Hematopoietic multipotent progenitor cell treated with erythropoietin and hydrocortisone succinate and interleukin-3 and kit ligand, for 15 days (in vitro differentiated cells): ENCODE measurements at places on chromosomes 5 and 9.

DNA sequence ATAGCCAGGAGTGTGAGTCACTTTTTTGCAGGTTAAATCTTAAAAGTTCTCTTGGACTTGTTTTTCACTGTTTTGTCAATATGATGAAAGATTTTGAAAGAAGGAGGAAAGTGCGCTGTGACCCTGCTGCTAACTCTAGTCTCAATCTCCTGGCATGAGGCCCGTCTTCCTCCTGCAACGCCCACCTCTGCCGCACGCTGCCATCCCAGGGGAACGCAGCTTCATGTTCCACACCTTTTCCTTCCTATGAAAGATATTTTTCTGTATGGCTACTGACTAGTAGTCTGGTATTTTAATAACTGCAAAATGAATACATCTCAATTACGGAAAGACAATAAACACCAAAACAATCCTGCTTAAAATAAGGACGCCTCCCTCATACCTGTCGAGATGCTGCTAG is 8.3 kb downstream of the PPIC start:
- no peak for DNase-seq

DNA sequence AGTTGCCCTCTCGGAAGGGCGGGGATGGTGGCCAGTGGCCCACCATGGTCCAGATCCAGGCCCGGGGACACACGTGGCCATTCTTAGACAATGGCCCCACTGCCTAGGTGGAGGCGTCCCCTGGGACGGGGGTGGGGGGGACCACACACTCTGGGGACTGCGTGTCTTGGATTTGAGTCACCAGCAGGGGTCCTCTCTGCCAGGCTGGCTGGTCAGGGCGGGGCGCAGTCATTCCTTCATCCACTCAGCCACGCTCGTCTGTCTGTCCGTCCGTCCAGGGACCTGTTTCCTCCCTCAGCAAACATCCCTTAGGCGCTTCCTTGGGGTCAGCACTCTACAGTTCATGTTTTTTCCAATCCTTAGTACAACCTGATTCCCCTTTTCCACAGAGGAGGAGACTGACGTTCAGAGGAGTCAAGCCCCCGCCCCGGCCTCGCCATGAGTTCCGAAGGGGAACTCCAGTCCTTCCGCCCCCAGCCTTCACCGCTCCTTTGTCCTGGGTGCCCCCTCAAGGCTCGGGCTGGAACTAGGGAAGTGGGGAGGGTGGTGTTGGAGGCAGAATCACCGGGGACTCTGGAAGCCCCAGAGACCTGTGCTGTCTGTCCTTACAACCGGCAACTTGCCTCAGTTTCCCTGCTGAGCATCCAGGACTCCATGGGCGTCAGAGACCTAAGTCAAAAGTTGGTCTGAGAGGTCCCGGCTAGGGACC is 276.6 kb upstream of the MVB12B start:
- no peak for DNase-seq

DNA sequence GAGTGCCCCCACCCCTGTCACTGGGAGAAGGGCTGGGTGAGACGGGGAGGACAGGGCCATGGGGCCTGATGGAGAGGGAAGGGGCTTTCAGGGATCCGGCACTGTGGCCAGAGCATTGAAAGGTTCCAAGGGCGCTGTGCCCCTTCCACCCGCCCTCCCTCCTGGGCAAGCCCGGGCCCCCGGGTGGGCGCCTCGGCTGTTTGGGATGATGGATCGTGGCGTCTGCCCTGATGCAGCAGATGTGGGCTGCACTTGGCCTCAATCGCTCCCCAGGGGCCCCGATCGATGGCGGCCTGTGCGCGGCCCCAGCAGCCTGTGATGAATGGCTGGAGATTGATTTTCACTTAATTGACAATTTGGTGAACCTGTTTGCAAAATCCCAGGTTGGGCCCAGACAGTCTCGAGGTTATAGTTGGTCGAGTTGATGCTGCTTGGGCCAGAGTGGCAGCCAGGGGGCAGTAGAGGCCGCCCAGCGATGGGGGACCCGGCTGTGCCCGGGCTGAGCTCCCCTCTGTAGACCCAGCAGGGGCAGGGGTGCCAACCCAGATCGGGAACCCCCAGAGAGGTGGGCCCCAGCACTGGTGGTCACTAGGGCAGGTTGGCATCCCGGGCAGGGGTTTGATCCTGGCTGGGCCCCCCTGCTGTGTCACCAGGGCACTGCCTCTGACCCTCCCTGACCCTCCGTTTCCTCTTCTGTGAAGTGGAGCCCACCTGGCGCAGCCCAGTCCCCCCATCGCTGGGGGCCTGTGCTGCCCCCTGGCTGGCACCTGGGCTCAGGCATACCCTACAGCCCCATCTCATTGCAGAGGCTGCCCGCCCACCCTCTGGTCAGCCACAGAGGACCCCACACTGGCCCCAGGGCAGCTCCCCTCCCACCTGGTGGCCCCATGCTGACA is 34.7 kb downstream of the LHX3 start:
- peak; percentile 69 for DNase-seq

- no peak for DNase-seq
Observed at GRCh38 chr9:119005162-119005561, 364.1 kb downstream of the BRINP1 start.

- no peak for DNase-seq
Observed at GRCh38 chr9:22307013-22307711, 139.5 kb upstream of the DMRTA1 start.
